ENCODE measurements at places on chromosomes 6 and 20.

- DNase-seq = peak; percentile 36
Measured at GRCh38 chr20:19886661-19887288, 128.7 kb downstream of the RIN2 start.

DNA sequence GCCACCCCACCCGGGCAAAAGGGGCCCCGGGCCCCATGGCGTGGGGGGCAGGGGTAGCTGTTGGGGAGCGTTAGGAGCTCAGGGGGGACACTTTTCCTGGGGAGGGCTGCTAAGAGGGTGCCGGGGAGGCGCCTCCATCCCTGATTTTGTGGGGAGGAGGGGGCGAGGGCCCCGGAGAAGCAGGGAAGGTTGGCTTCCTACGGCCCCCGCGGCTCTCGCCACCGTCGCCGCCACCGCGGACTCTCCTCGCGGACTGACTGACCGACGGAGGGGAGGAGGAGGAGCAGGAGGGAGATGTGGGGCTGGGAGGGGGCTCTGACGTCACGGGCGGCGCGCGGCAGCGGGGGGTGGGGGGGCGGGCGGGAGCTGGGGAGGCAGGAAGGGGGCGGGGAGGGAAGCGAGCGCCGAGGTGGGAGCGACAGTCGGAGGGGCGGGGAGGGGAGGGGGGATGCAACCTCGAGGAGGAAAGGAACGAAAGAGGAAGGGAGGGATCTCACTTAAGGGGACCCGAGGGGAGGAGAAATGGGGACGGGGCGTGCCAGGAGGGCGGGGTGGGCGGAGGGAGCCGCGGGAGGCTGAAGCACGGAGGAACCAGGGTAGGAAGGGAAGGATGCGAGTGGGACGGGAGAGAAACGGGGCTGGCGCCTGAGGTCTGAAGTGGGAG, 5.1 kb downstream of the GABBR1 start:
- peak; percentile 87 for DNase-seq

- no peak for DNase-seq
Measured at GRCh38 chr6:24924580-24925356, 11.0 kb downstream of the RIPOR2 start.

GRCh38 chr6:39859025-39859424, 66.8 kb downstream of the DAAM2 start:
- DNase-seq = no peak

GRCh38 chr6:2081155-2082138, 164.0 kb downstream of the GMDS start:
- DNase-seq = no peak

All from tongue (tissue), 3 donors.